ENCODE measurements at places on chromosomes 13 and 19. TPM values are rescaled to one million over a fixed set of nuclear protein-coding genes. Genes with fewer than 3 reads are reported as not detected.
A peak's percentile ranks its signal among the peaks of the same experiment; 100 is the strongest.

- no peak for DNase-seq
Observed at GRCh38 chr19:18586306-18586705, 2.3 kb upstream of the REX1BD start.

DNA sequence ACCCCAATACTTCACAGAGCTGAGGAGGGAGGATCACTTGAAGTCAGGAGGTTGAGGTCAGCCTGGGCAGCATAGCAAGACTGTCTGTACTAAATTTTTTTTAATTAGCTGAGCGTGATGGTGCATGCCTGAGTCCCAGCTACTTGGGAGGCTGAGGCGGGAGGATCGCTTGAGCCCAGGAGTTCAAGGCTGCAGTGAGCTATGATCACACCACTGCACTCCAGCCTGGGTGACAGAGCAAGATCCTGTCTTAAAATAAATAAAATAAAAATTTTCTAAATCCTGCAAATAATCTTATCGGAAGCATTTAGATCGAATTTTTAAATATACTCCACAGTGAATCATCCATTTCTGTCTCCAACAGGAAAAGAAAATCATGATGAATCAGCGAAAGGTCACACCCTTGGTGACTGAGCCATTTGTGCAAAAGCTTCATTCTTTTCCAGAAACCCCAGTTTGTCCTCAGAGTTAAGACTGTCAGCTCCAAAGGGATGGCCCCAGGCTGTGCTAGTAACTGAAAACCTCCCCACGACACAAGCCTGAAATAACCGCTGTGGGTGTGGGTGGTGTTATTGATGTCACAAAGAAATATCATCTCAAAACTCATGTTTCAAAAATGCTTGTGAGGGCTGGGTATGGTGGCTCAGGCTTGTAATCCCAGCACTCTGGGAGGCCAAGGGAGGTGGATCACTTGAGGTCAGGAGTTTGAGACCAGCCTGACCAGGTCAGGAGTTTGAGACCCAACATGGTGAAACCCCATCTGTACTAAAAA, 167.6 kb downstream of the PTPRS start:
- DNase-seq, result no peak

Gene SOX1
- total RNA-seq, result not detected

GRCh38 chr13:45048890-45049407, 59.6 kb downstream of the GPALPP1 start:
- no peak for DNase-seq

DNA sequence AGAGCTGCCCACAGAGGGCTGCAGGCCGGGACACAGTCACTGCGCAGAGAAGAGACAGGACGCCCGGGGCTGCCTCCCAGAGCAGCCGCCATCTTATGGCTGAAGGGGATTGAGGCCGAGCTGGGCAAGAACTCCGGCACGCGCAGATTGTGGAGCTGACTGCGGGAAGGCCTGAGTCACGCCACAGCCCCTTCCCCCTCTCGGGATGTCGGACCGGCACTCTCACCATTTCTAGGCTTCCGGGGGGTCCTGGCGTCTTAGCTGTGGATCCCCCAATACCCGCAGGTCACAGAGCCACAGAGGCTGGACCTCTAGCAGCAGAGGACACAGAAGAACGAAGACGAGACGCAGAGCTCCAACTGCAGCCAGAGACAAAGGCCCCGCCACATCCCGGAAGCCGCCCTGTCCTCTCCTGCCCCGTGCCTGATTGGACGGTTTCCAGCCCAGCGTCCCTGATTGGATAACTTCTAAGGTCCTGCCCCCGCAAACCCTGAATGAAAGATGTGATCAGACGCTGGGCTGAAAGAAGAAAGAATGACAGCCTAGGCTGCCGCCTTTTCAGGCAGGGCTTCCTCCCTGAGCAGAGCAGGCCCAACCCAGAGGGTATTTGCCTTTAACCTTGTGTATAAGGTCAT, at the start of gene ZNF43:
ZNF43 (minus strand) TSS at position 373 of the 635 bp plus-strand sequence; CDS start at position 229, 144 bp downstream.
- DNase-seq, result peak; percentile 98

GRCh38 chr13:56864451-56864850, 276.3 kb upstream of the PRR20A start:
- peak; percentile 61 for DNase-seq

Gene GPR4
- 0.20 TPM for total RNA-seq

Data from skin of body (tissue), 3 donors.